ENCODE measurements at places on chromosomes 12 and 14. TPM values are rescaled to one million over a fixed set of nuclear protein-coding genes. Genes with fewer than 3 reads are reported as not detected.

GRCh38 chr14:35533357-35534207 lies at the start of gene INSM2:
Gene INSM2, plus strand, starts transcription at chr14:35534164. Its CDS starts 89 bp downstream, at chr14:35534253.
- peak; percentile 57 for DNase-seq

DNA sequence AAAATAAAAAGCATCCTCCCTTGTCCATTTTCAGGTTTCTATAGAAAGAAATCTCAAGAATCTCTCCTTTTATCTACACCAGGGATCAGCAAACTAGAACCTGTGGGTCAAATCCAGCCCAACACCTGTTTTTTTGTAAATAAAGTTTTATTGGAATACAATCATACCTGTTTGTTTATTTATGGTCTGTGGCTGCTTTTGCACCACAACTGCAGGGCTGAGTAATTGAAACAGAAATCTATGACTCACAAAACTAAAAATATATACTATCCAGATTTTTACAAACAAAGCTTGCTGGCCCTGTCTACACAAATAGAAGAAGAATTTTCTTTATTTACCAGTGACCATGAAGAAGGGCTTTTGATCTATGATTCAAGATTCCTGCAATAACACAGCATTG lies 95.1 kb upstream of the COCH start:
- no peak for DNase-seq

Gene ADAM21
- not detected for total RNA-seq

DNA sequence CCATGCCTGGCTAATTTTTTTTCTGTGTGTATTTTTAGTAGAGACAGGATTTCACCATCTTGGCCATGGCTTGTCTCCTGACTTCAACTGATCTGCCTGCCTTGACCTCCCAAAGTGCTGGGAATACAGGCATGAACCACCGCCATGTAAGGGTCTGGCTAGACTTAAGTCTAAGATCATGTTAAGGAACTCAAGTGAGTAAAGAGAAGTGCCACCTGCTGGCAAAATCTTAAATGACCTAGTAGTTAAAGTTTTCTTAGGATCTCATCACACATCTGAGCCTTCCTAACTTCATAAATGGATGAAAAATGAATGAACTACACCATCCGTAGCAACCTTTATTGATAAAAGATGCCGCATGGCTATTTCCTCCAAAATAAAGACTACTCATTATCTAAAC lies 1.7 kb upstream of the C12orf56 start:
- no peak for DNase-seq

DNA sequence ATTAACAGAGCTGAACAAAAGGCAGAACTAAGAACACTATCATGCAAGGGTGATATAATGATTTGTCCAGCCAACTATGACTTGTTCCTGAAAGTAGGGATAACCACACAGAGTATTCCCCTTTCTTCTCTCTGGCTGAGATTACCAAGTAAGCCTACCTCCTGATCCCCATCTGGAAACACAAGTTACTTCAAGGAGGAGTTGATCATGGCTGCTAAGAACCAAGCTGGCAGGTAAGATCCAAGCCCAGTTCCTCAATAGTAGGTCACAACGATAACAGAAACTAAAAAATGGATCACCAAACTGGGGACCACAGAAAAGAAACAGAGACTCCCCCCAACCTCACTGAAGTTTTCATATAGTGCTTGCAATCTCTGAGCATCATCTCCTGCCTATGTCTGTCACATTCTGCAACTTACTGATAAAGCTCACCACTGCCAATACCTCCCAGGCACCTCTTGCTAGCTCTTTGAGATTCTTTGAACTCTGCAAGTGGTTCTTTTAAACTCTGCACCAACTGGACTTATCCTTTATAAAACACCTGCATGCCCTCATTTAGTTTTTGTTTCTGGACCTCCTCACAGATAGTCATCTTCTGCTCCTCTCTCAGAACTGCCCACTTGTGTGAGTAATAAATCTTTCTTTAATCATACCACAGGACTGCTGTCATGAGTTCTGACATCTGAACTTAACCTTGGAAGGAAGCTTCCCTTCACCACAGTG lies 76.6 kb downstream of the LRP6 start:
- DNase-seq, result no peak

GRCh38 chr14:32606301-32606700 lies 277.2 kb downstream of the AKAP6 start:
- no peak for DNase-seq

Gene IFNG-AS1
- 19.0 TPM for total RNA-seq

GRCh38 chr12:114190971-114191370 lies 215.0 kb downstream of the TBX5 start:
- DNase-seq, result no peak

DNA sequence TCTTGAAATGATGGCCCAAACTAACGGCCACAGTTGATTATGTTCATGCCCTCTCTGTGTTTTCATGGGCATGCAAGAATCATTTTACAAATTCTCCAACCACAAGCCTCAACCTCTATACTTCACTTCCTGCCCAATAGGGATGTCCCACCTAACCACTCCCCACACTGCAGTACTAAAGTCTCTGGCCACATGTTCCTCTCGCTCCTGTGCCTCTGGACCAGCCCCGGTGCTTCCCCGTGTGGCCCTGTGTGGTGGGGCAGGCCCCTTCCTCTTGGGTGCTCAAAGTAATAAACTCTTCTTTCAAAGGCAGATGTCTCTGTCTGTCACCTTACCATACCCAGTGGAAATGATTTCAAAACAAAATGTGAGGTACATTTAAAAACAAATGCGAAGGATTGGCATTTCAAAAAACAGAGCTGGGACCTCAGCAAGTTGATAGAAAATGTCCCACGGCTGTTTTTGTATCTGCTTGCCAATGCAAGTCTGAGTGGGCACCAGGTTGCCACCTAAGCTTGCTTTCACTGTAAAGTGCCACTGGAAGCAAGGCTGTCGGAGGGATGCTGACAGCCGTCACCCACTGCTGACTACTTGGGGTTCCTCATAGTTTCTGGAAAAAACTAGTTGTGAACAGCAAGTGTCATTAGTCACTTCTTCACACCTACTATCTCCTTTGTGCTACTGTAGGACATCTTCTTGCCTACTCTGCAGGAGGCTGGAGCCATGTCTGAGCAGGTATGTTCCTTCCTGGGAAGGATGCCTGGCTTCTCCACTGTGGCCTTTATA lies 8.2 kb upstream of the SERPINA11 start:
- no peak for DNase-seq

Gene HCAR3
- not detected for total RNA-seq

DNA sequence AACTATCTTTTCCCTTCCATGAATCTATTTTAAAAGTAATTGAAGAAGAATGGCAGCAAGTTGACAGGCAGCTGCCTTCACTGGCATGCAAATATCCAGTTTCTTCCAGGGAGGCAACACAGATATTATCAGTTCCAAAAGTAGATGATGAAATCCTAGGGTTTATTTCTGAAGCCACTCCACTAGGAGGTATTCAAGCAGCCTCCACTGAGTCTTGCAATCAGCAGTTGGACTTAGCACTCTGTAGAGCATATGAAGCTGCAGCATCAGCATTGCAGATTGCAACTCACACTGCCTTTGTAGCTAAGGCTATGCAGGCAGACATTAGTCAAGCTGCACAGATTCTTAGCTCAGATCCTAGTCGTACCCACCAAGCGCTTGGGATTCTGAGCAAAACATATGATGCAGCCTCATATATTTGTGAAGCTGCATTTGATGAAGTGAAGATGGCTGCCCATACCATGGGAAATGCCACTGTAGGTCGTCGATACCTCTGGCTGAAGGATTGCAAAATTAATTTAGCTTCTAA lies 18.4 kb downstream of the TMPO start:
- DNase-seq, result no peak

DNA sequence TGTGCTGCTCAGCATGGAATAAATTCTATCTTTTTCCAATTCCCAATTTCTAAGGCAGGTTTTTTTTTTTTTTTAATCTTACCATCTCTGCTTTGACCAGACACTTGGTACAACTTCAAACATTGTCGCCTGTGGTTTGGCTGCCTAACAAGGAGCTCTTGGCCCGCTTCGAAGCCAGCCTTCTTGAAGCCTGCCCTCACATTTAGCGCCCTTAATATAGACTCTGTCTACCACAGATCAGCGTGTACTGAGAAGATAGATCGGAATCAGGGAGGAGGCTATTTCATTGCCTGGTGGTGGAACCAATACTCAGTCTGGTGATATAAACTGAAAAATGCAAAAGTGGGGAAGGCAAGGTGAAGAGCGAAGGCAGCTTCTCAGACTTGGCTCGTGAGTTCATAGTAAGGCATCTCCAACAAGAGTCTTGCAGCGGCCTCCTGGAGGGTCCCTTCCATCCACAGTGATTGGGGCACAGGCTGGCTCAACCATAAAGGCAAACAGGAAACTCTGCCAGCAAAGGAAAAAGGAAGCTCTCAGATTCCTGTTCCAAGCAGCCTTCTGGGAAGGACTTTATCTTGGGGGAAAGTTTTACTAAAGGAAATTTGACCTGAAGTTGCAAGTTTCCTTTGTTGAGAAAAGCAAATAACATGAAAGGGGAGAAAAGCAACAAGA lies 103.2 kb upstream of the BCL2L14 start:
- DNase-seq, result no peak

- no peak for DNase-seq
These were observed 555 bp upstream of the RTN1 start for GRCh38 chr14:59871166-59871495.

- no peak for DNase-seq
These were observed 10.3 kb upstream of the SERPINA3 start for GRCh38 chr14:94601884-94602391.

- no peak for DNase-seq
These were observed 30.0 kb downstream of the POLE start for GRCh38 chr12:132657004-132657727.

GRCh38 chr14:100025111-100025510 lies 40.1 kb upstream of the EVL start:
- DNase-seq, result no peak

DNA sequence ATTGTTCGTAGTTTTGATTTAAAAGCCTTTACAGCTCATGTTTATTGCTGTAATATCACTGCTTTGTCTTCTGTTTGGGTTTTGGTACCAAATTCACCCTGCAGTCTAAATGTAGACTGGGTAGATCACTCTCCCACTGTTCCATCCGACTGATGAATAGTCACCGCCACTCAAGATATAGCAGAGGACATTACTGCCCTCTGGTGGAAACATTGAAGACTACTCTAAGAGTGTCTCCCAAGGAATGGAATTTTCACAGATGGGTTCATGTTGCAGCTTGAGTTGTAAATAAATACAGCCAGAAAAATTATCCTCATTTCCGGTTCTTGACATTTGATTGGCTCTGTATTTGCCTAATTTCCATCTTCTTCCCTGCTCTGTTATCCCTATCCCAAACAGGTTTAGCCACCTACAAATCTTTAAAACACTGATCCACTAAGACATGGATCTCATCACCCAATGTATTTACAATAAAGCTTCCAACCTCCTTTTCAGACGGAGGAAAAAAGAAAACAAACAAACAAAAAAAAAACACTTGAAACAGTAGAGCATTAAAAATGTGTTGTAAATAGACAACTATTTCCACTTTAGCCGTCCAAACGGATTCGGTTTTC lies 198.3 kb upstream of the CPNE8 start:
- peak; percentile 46 for DNase-seq

Gene CEP170B
- 0.59 TPM for total RNA-seq

GRCh38 chr12:47017041-47017713 lies 62.2 kb upstream of the PCED1B start:
- no peak for DNase-seq

Gene HOXC12
- total RNA-seq, result not detected

Gene CD27
- total RNA-seq, result 116 TPM

Gene BRAP
- total RNA-seq, result 25.3 TPM

- DNase-seq, result no peak
These were observed 104.4 kb upstream of the DIO2 start for GRCh38 chr14:80315681-80316080.

GRCh38 chr14:68564826-68565759 lies 227.8 kb downstream of the ZFP36L1 start:
- DNase-seq, result no peak

DNA sequence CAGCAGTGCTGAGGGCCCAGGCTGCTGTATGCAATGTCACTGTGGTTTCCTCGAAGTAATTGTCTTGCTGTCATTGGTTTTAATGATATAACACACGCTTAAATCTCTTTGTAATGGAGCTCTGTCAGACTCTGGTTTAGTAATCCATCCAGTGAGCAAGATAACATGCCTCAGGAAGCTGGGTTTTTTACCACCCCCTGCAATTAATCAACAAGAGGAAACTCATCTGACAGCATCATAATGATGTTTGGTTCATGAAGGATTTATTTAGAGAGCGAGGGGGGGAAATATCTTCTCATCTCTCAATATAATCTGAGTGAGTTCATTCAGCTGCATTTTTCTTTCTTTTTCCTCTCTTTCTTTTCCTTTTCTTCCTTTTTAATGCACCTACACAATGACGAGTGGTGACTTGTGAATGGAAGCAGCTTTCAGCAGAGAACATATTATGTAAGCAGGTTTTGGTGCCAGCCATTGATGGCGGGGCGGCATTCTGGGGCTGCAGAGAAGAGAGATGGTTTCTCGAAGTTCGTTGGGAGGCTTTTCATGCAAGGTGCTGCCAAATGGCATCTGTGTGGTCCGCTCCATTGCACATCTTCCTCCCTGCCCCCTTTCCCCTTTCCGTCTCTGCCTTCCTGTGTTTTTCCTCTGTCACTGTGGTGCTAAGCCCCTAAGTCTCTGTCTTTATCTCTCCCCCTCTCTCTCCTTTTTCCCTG lies 6.7 kb downstream of the RPH3A start:
- no peak for DNase-seq

GRCh38 chr12:41140117-41140516 lies 48.0 kb upstream of the PDZRN4 start:
- DNase-seq, result no peak

- no peak for DNase-seq
These were observed 90.1 kb downstream of the SLC6A15 start for GRCh38 chr12:84822525-84822924.

DNA sequence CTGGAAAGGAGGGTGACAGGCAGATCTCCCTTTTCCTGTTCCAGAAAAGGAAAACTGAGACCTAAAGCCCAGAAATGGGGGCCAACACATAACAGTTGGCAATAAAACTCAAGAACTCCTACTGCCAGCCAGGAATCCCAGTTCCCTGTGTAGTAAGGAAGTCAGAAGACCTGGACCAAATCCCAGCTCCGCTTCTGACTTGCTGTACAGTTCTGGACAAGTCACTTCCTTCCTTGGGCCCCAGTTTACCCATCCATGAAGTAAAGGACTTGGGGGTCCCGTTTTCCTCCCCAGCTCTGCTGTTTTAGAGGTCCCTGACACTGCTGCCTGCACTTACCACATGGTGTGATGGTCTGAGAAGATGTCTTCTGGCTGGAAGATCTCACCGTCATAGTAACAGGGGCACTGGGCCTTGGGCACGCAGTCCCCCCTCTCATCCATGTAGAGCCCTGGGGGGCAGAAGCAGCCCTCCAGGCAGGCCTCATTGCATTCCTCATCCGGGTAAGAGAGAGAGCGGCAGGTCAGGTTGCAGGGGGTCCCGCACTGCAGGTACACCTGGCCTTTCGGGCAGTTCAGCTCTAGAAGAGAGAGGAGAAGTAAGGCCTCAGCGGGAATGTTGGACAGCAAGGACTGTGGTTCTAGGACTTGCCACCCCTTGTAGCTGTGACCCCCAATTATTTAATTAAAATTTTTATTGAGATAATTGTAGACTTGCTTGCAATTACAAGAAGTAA lies 72.1 kb downstream of the VWF start:
- DNase-seq, result no peak

- no peak for DNase-seq
These were observed 426.6 kb downstream of the EGLN3 start for GRCh38 chr14:33524244-33524643.

GRCh38 chr12:57483466-57483865 lies 3.8 kb upstream of the ARHGAP9 start:
- DNase-seq, result no peak

All from B cell (primary cell).